ENCODE measurements at places on chromosomes 11 and 22.

DNA sequence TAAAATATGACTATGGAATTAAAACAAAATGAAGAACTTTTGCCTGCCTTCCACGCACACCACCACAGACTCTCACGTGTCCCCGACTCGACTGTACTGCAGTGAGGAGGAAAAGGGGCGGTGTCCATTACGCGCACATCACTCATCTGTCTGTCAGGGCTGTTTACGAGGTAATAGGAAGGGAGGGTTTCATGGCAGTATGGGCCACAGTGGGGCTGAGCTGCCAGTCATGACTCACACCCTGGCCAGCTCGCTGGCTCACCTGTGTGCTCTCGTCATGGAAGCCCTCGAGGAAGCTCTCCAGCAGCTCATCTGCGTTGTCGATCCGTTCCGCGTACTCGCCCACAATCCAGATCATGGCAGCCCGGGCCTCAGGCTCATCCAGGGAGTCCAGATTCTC, 33.5 kb upstream of the RASL10A start:
- no peak for DNase-seq

GRCh38 chr11:103880968-103881367, 155.5 kb upstream of the DDI1 start:
- no peak for DNase-seq

DNA sequence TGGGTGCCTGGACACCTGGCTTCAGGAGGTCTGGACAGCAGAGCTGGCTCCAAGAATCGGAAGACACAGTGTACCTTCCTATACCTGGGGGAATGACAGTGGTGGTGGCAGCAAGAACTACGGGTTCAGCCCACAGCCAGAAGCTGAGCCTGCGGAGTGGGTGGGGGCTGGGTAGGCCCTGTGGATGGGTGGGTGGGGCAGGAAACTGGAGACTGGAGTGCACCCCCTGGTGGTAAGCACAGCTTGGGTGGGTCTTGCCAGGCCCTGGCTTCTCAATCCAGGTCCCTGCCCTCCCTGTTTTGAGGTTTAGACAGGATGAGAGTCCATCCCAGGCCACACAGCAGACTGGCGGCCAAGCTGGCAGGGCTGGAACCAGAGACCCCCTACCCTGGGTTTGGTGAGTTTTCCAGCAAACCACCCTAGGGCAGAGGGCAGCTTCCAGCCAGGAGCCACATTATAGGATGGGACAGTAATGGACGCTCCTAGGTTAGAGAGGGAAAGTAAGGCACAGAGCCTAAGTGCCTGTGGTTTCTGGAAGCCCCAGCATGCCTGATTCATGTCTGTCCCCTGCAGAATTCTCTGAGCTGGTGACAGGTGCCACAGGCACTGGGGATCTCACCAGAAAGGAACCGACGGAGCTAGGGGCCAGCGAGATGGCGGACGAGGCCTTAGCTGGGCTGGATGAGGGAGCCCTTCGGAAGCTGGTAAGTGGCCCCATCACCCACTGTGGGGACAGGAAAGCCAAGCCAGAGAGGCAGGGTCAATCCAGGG, 1.7 kb downstream of the SMTN start:
- peak; percentile 76 for DNase-seq

DNA sequence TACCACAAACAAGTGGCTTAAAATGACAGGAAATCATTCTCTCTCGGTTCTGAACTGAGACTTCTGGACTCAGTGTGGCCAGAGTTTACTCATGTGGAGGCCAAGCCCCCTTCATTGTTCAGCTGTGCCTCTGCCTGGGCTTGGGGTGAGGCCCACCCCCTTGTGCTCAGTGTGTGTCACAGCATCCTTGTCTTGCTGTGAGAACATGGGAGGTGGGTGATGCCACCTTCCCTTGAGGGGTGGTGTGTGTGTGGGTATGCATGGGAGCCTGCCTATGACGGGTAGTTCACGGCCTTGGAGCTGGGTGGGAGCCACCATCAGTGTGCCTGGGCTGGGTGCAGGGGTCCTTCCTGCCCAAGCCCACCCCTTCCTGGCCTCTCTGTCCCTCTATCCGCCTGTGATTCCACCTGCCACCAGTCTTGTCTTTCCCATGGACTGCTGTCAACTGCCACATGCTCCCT, 101.7 kb downstream of the MORC2 start:
- peak; percentile 21 for DNase-seq

GRCh38 chr11:7692426-7692825, 13.9 kb downstream of the OVCH2 start:
- DNase-seq = no peak

- peak; percentile 30 for DNase-seq
Observed at GRCh38 chr11:78310500-78310909, 107.1 kb downstream of the GAB2 start.

DNA sequence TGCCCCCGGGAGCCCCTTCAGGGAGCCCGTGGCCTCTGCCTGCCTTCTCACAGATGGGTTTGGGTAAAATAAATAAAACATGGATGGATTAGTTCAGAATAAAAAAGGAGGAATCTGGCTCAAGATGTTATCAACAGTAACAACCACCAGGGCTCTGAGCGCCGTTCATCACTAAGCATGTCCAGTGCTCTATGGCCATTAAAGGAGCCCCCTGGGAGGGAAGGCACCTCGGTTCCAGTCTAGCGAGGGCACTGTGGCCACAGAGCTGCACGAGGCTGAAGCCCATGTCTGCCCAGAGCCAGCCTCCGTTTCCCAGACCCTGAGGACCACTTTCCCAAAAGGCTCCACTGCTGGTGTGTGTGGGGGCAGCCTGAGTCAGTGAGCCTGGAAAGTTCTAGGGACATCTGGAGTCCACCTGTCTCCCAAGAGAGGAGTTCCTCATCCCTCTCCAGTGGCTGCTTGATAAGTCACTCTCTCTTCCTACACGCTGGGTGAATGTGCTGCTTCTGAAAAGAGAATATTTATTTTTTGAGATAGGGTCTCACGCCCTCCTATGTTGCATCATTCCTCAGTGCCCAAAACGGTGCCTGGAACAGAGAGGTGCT, 614.6 kb downstream of the TBC1D22A start:
- DNase-seq = no peak

DNA sequence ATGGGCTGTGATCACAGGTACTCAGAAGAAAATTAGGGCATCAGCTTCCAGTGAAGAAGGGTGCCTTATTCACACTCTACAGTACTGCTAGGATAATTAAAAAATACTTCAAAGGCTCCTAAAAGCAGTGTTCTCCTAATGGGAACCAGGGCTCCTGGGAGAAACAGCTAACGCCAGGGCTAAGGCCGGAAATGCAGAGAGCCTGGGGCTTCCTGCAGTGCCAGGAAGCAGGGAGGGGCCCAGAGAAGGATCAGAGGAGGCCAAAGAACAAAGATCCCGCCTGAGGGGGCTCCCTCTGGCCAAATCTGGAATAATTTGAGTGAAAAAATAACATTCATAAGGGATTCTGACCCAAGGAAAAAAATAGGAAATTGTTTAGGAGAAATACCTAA, 27.5 kb downstream of the TOLLIP start:
- no peak for DNase-seq

DNA sequence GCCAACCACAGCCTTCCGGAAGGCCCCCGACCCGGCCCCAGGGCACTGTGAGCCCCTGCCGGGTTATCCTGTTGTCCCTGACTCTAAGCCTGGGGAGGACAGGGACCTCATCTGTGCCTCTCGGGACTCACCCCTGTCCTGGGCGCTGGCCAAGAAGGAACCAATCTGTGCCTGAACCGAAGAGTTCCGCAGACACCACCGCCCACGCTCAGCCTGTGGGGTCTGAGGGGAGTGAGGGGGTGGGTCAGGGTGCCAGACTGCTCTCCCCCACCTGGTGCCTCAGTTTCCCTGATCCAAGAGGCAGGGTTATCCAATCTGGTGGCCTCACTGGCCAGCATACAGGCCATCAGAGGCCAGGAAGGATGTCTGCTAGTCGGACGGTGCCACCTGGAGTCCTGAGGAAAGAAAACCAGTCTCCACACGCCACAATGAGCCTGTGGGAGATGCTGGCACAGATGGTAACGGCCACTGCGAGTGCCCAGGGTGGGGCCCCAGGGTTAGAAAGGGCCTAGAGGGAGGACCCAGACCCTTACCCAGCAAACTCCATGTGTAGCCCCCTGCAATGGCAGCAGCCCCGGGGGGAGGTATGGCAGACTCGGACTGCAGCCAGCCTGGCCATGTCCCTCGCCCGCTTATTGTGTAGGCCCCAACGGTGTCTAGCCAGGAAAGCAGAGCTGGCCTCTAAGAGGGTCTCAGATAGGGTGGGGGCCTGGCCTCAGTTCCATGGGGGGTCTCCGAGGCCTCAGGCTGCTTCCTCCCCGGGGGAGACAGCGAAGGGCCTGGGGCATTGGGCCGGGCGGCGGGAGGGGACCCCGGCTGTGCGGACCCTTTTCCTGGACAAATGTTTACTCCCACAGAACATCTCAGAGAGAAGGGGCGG, 827 bp upstream of the TNNT3 start:
- no peak for DNase-seq

GRCh38 chr11:119907122-119907851, 178.3 kb upstream of the NECTIN1 start:
- DNase-seq = no peak

DNA sequence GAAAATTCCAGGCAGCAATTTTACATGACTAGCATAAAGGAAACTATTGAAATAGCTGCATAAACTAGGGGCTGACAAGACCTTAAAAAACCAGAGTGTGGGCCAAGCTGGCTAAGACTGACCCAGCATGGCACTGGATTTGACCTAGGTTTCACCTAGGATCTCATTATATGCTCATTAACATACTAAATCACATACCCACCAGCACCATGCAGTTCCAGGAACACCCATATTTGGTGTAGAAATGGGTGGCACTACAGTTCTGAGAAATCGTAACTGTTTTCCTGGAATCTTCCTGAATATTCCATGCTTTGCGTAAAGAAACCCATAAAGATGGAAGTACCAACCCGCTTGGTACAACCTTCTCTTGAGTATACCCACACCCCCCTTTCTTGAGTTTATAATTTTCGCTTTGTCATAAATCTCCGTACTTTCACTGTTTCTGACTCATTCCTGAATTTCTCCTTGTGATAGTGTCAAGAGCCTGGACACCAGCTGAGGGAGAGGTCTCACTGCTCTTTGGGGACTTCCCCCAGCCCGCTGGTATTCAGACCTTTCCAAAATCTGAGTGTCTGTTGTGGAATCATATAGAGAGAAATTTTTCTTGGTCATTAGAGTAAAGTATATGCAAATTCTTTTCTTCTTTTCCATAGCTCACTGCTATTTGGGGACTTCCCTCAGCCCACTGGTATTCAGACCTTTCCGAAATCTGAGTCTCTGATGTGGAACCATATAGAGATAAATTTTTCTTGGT, 55.1 kb downstream of the MTMR3 start:
- peak; percentile 20 for DNase-seq

- no peak for DNase-seq
Observed at GRCh38 chr22:21760640-21761039, 25.0 kb upstream of the YPEL1 start.

- DNase-seq = peak; percentile 43
Observed at GRCh38 chr22:38754751-38755154, 1.0 kb downstream of the SUN2 start.

GRCh38 chr11:44533921-44534711, 31.3 kb upstream of the CD82 start:
- no peak for DNase-seq

- DNase-seq = peak; percentile 68
Observed at GRCh38 chr22:18023509-18024275, 669 bp downstream of the MICAL3 start.

- DNase-seq = no peak
Observed at GRCh38 chr11:71164621-71165020, 87.8 kb downstream of the SHANK2 start.

DNA sequence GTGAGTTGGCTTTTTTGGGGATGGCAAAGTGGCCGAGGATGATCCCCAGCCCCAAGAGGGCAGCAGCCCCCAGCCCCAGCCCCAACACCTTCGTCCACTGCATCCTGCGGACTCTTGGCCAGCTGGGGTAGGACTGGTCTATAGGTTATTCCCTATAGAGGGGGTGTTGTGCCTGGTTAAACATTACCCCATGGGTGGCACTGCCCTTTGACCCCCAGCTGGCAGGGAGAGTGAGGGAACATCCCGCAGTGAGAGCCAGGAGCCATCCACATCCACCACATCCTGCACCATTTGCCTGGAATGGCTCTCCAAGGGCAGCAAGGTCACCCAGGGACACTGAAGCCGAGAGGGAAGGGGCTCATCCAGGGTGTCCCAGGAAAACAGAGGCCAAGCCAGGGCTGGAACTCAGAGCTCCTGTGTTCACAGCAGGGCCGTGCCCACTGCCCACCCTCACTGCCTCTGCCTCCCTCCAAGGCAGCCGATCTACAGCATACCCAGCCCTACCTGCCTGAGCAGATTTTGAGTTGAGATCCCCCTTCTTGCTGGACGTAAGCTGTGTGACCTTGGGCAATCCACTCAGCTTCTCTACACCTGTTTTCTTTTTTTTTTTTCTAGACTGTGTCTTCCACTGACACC, at the start of gene NAALADL1:
TSS of gene NAALADL1 (minus strand) at position 135 of the 636 bp plus-strand sequence. CDS start at position 103, 32 bp downstream.
- DNase-seq = no peak

GRCh38 chr22:46582281-46582933, 37.8 kb upstream of the GRAMD4 start:
- DNase-seq = no peak

DNA sequence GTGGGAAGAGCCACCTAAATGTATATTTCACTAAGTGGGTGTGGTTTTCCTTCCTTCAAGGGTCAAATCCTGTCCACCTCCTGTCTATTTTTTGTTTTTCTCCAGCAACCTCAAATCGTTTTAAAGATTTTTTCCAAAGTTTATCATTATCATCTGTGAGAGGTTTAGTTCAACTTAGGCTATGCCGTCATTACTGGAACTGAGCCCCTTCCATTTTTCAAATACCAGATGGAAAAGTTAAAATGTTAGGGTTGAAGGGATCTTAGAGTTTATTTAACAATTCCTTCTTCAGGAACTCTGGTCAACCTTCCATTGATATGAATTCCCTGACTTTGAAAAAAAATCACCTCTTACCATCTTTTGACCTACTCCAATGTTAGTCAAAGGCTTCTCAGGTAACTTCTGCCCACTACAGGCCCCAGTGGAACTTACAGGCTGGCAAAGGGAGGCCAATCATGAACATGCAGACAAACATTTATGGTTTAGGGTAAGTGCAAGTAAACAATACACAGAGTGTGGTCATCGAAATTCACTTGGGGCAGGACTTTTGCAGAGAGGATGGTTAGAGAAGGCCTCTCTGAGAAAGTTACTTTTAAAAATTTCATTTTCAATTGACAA, 45.2 kb downstream of the SYN3 start:
- DNase-seq = no peak

DNA sequence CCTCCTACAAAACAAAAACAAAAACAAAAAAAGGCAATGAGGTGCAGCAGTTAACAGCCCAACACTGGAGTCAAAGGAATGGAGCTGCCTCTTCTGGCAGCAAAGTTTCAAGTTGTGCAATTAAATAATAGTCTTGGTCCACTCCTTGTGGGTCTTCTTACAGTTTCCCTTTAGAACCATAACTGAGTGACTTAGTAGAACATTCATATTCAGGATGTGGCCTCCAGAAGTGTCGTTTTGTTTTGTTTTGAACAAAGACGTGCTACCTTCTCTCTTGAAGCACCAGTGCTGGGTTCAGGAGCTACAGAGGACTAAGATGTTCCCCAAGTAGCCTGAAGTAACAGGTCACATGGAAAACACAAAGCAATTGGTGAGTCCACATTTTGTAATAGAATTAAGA, 2.0 kb upstream of the JAML start:
- DNase-seq = peak; percentile 53

All from common myeloid progenitor, CD34-positive (primary cell).